ENCODE measurements at places on chromosomes 2 and 18. TPM values are rescaled to one million over a fixed set of nuclear protein-coding genes. Genes with fewer than 3 reads are reported as not detected.

DNA sequence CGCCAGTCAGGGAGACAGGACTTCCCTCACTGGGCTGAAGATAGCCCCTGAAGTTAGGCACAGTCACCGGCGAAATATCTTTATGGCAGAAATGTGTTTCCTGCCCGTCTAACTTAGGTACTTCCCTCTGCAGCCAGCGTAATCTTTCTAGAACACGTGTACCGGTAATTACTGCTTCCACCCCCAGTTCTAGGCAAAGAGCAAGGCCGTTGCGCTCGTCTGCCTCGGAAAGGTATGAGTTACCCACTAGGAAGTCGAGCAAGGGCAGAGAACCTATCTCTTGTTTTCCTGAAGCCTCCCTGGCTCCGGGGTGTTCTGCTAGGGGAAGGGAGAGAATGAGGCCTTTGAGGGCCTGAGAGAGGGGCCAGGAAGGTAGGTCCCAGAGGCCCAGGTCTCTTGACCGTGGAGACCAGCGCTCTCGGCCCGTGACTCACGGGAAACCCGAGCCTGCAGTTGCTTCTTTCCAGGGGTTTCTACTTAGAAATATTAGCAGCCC is 70.0 kb downstream of the TWSG1 start:
- DNase-seq: no peak

DNA sequence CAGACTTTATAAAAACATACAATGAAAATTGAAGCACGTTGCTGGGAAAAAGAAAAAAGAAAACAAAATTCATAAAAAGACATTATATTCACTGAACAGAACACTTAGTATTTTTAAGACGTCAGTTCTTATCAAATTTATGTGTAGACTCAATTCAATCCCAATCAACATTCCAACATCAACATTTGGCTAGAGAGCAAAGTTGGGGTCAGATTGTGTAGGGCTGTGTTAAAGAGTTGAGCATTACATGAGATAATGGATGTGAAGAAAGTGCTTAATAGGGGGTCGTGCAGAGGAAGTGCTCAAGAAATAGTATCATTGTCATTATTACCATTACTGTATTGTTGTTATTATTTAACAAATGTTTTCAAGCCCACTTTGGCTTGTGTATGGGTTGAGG is 154.1 kb upstream of the TNP1 start:
- no peak for DNase-seq

DNA sequence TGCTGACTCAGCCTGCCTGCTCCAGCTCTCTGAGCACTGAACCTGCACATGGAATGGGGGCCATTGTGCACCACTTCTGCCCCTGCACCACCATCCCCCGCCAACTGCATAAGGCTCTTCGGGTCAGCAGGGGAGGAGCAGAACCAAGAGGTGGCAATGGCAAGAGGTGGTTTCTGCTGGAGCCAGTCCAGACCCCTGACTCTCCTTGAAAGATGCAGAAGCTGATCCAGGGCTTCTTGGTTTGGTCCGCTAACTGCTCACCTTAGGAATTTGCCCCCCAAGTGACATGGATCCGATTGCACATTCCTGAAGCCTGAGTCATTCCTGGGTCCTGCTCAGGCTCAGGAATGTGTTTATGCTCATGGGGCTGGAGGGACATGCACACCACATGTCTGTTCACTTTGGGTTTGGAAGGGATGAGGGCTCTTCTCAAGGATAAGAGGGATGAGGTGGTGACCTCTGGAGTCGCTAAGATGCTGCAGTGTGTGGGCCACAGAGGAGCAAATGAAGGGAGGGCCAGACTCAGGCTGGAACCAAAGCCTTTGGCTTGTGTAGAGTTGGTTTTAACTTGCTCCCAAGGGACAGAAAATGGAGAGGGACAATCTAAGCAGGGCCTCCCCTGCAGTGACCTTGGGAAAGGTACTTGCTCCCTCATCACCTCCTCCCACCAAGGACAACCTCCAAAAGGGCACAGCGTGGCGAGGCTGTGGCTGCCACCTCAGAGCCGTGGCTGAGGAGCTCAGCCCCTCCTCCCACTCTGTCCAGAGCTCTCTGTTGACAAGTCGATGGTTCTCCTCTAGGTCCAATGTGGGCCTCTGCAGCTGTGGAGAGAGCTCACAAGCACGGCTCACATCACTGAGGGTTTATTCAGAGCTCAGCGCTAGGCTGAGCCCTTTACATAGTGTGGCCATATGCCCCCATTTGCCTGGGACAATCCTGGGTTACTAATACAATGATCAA is 66.2 kb downstream of the HS1BP3 start:
- DNase-seq: no peak

DNA sequence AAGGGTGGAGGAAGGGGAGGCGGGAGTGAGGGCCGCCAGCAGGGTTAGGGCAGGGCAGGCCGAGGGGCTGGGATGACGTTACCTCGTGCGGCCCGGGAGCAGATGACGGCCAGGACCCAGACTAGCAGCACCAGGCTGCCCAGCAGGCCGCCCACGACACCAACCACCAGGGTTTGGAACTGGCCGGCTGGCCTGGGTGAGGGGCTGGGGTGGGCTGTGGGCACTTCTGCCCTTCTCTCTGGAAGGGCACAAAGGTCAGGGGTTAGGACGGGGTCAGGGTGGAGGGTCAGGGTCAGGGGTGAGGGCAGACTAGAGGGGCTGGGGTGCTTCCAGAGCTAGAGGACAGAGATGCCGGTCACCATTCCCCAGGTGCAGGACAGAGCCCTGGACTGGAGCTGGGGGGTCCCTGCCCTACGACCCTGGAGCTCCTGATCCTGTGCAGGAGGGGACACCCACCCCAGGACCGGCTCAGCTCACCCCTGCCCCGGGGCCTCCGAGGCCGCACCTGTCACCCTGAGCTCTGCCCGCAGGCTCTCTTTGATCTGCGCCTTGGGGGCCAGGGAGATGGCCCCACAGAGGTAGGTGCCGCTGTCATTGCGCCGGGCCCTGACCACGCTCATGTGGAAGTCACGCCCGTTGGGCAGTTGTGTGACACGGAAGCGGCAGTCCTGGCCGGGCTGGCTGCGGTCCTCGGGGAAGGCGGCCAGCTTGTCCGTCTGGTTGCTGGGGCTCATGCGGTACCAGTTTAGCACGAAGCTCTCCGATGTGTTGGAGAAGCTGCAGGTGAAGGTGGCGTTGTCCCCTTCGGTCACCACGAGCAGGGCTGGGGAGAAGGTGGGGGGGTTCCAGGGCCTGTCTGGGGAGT is 6.3 kb downstream of the PDCD1 start:
- no peak for DNase-seq

GRCh38 chr18:50315100-50315871 is 27.8 kb upstream of the CXXC1 start:
- DNase-seq: no peak

DNA sequence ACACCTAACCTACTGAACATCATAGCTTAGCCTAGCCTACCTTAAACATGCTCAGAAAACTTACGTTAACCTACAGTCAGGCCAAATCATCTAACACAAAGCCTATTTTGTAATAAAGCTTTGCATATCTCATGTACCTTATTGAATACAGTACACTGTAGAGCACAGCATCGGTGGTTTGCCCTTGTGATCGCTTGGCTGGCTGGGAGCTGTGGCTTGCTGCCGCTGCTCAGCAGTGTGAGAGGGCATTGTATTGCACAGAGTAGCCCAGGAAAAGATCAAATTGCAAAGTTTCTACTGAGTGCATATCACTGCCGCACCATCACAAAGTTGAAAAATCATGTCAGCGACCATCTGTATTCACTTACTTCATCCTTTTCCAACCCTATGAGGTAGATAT is 62.3 kb upstream of the NCK2 start:
- DNase-seq: no peak

GRCh38 chr2:42359304-42359964 is 1.6 kb downstream of the COX7A2L start:
- no peak for DNase-seq

GRCh38 chr2:215002500-215002899 is 135.9 kb downstream of the ABCA12 start:
- DNase-seq: no peak

GRCh38 chr2:60555783-60556139 is 2.3 kb upstream of the BCL11A start:
- DNase-seq: no peak

DNA sequence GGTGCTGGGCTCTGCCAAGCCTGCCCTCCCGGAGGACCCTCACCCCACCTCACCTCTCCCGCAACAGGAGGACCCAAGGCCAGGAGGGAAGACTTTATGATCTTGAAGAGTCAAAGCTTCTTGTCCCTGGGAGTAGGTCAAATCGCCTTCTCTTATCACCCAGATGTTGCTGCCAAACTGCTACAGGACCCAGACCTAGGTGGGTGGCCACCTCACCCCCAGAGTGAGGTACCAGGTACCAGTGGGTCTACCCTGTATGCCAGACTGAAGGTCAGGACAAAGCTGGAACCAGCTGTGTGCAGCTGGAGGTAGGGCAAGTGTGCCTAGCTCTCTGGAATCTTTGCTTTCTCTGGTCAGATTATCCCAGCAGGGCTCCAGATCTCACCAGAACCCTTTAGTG is 197.2 kb downstream of the ZFP36L2 start:
- DNase-seq: no peak

DNA sequence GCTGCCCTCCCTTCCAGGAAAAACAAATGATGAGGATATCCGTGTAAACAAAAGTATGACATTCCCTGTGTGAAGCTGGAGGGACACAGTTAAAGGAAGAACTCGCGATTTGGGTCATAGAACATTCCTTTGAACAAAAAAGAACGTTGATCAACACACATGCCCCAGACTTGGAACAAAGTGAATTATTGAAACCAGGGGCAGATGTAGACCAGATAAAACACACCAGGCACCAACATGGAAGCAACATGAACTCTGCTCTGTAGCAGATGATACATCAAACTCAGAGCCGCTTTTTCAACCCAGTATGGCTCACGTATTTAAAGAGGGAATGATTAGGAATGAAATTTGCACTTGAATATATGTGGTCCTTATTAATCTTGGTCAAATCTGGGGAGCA is 206.5 kb downstream of the TMEM182 start:
- DNase-seq: no peak

Gene SLC9A4
- total RNA-seq: not detected

Gene PLB1
- 0.45 TPM for total RNA-seq
